ENCODE measurements at places on chromosomes 5 and 9.

GRCh38 chr9:111036429-111036789, 1.9 kb downstream of the LPAR1 start:
- DNase-seq: peak; percentile 80

DNA sequence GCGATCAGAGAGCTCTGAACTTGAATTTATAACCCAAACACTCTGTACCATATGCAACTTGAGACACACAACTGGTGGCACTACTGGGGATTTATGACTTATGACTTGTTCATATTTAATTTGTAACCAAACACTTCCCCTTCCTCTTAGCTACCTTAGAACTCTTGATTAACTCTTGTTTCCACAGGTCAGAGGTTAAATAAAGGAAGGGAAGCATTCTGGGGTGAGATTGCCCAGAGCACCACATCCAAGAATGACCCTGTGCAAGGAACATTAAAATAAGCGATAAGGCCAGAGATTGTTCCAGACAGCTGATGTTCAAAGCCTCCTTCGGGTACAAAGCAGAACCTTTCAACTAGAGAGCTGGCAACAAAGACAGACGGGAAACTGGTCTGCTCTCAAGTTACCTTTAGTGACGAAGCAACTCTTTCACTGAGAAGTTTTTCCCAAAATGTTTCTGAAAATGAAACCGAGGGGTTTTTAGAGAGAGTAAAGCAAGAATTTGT, 242.6 kb downstream of the DENND1A start:
- no peak for DNase-seq

- DNase-seq: no peak
Measured at GRCh38 chr5:72908664-72909063, 47.2 kb upstream of the FCHO2 start.

DNA sequence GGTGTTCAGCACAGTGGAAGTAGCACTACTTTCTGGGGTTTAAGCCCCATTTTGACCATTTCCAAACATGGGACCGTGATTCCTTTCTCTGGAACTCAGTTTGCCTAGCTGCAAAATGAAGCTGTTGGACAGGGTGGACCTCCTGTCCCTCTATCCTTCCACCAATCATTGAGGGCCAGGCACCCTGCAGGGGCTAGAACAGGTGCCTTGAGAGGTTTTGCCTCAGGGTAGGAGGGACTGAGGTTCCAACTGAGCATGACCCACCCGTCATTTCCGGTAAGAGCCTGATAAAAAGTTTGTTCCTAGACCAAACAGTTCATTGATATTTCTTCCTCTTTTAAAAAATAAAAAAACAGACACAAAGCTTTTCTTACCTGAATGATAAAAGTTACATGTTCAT, 116.5 kb downstream of the MVB12B start:
- DNase-seq: no peak

- DNase-seq: no peak
Measured at GRCh38 chr5:127351418-127351817, 60.8 kb downstream of the MEGF10 start.

GRCh38 chr9:85137696-85138095, 468.2 kb downstream of the NTRK2 start:
- DNase-seq: no peak

All from left colon (tissue), 2 donors.